ENCODE measurements at places on chromosomes 5 and 9.
A peak's percentile ranks its signal among the peaks of the same experiment; 100 is the strongest.

- no peaks in the 10 kb centered on the region for H3K36me3 ChIP-seq
- H3K4me3 ChIP-seq, result no peak overlapping the region
- H3K27ac ChIP-seq, result no peak overlapping the region
- peaks cover 7% of the 10 kb centered on the region for H3K4me1 ChIP-seq
- H3K27me3 ChIP-seq, result no peaks in the 10 kb centered on the region
These were observed 27.3 kb downstream of the FOXI1 start for GRCh38 chr5:170132976-170133448.

DNA sequence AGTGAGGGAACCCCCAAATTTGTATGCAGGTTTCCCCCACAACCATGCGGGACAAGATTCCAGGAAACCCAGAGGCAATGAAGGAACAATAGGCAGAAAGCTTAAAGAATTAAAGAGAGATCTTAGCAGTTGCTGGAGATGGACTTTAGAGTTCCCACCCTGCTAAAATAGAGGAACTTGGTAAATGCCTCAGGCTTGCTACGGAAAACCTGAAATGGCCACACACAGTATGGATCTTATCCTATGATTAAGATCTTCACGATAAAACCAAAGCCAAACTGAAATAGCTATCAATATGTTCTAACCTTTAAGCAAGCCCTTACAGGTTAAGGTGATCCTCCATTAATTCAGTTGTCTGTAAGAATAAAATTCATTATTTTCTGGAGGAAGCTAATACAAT lies 148.3 kb downstream of the RANBP17 start:
- no peaks in the 10 kb centered on the region for H3K4me1 ChIP-seq
- DNase-seq, result no peak
- H3K27ac ChIP-seq, result no peak overlapping the region
- no peaks in the 10 kb centered on the region for H3K36me3 ChIP-seq
- H3K4me3 ChIP-seq, result no peak overlapping the region

DNA sequence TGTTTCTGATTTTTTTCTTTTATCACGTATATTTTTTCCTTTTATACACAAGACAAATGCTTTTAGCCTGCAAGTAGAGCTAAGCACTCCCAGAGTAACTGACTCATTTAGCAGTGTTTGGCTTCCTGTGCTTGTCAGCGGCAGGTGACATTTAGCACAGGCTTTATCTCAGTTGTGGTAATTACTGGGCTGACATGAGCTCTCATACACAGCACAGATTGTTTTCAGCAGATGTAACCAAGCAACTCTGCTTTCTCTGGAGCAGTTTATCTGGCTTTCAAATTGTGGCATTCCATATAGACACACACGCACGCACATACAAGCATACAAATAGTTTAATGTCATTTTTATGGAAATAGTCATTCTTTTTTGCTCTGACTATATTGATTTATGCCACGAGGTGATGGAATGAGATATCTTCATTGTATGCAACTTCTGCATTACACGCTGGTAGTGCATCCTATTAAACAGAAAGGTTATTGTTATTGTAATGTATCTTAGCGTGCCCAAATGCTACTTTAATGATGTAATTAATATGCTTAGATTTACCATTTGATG lies 379.0 kb upstream of the GRAMD2B start:
- no peak overlapping the region for H3K4me3 ChIP-seq
- H3K4me1 ChIP-seq, result peaks cover 3% of the 10 kb centered on the region
- H3K27me3 ChIP-seq, result no peaks in the 10 kb centered on the region
- H3K36me3 ChIP-seq, result no peaks in the 10 kb centered on the region

GRCh38 chr5:54370982-54371381 lies 60.6 kb upstream of the ARL15 start:
- no peak for DNase-seq
- no peaks in the 10 kb centered on the region for H3K27me3 ChIP-seq
- no peak overlapping the region for H3K27ac ChIP-seq
- H3K36me3 ChIP-seq, result no peaks in the 10 kb centered on the region
- no peak overlapping the region for H3K4me3 ChIP-seq

DNA sequence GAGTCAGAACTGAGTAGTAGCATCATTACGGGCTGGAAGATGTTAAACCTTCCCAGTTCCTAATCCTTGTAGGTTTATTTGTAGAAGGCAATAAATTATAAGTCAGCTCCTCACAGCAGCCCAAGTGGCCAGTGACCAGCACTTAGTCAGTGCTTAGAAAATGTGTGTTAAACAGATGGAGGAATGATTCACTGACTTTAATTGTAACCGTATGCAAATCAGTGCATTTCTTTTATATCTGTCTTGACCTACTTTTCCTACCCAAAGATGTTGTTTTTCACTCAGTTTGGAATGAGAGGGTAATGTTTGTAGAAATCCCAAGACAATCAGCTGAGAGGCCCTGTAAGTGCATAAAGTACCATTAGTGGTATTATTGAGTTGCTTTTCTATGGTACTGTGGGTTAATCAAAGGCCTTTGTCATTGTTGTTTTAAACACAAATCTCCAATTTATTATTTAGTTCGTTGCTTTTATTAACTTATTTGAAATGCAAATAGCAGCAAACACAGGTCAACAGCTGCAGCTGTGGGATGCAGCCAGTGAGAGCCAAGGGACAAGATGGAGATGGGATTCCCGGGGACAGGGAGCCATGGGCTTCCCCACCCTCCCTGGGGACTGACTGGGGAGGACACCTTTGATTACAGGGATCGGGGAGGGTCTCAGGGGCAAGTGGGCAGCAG lies 49.8 kb downstream of the MAP1B start:
- peak overlapping the region; percentile 7 for H3K4me3 ChIP-seq
- H3K27me3 ChIP-seq, result no peaks in the 10 kb centered on the region
- H3K4me1 ChIP-seq, result peaks cover 77% of the 10 kb centered on the region
- DNase-seq, result peak; percentile 98
- peaks cover 2% of the 10 kb centered on the region for H3K36me3 ChIP-seq

DNA sequence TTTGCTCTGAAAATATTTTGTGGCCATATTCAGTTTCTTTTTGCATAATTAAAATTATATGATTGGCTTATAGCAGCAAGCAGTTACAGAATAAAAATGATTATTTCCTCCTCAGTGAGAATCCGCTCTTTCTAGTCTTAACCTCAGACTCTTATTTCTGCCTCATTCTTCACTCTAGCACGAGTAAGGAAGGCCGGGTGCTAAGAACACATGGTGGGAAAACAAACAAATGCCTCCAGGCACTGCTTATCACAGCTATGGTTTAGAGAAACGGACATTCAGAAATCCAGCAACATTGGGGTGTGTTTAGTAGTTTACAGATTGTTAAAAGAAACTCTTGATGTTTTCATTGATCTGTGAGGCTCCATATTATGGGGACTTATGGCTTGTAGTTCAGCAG lies 168.7 kb downstream of the KDM4C start:
- no peaks in the 10 kb centered on the region for H3K36me3 ChIP-seq
- peaks cover 8% of the 10 kb centered on the region for H3K4me1 ChIP-seq
- H3K27me3 ChIP-seq, result no peaks in the 10 kb centered on the region
- no peak for DNase-seq
- no peak overlapping the region for H3K27ac ChIP-seq
